M059J (cell line): ENCODE measurements at places on chromosomes 1 and 21. TPM values are rescaled to one million over a fixed set of nuclear protein-coding genes. Genes with fewer than 3 reads are reported as not detected.

DNA sequence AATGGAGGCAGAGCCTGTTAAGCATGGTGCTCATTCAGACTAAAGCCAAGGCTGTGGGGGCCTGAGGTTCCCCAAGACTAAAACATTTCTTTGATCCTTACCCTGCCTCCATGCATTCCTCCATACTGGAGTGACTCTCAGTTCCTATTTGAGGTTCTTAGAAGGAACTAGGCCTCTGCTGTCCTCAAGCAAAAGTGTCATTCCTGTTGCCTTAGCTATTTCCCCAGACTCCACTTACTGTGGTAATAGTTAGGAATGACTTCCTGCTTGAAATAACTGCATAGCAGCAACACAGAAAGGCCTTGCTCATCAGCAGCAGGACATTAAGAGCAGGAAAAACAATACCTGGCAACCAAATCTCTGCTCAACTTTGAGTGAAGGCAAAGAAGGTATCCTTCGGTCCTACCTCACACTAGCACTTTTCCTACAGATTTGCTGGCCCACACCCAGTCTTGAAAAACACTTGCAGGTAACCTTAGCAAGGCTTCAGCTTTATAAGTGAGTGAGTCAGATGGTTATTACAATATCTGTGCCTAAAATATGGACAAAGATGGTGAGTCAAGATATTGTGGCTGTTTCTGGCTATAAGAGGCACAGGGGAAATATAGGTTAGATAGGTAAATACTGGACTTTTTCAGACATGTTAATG is 14.8 kb downstream of the LRRC41 start:
- peak; percentile 49 for DNase-seq

Gene RNF186
- not detected in 2 replicates for total RNA-seq

GRCh38 chr1:56024155-56024554 is 555.2 kb downstream of the PLPP3 start:
- DNase-seq, result peak; percentile 12

DNA sequence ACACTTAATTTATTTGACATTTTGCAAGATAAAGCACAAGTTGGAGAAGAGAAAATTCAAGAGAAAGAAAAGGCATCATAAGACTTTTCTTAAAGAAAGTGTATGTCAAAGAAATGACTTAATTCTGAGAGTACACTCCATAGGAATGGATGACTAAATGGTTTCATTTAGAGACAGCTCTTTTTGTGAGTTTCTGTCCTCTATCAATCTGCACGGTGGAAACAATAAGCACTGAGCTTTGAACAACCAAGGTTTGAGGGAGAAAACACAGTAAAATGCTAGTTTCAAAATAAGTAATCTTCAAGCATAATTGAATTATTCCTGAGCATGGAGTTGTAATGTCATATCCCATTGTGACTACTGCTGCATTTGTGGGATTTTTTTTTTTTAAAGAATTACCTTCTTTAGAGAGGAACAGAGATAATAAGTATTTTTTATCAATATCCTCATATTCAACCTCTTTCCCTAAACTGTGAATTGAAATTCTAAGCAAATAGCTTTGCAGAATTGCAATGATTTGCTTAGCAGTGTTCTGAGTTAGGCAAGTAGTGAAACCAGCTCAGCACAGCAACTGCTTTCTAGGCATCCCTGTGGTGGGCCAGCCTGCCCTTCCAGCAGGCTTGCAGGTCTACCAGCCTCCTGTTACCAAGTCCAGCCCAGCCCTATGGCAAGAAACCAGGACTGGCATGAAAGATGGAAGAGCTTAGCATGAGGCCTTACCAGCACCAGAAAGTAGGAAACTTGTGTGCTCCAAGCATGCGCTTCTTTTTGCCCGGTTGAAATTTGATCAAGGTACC is 38.2 kb downstream of the KCNJ6 start:
- peak; percentile 22 for DNase-seq

DNA sequence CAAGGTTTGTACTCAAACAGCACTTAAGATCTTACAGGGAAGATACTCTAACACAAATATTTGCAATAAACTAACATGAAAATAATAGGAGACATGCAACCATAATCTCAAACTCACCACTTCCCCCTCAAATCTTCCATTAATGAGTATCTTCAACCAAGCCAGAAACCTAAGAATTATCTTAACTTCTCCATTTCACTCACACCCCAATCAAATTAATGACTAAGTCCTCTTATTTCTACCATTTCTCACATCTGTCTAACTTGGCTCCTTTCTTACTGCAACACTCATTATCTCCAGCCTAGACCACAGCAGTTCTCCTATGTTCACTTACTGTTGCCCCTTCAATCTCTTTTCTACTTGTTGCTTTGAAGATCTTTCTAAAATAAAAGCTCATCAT is 10.4 kb downstream of the RBBP5 start:
- DNase-seq, result no peak

- DNase-seq, result no peak
Observed at GRCh38 chr1:91325456-91325855, 79.2 kb downstream of the HFM1 start.

DNA sequence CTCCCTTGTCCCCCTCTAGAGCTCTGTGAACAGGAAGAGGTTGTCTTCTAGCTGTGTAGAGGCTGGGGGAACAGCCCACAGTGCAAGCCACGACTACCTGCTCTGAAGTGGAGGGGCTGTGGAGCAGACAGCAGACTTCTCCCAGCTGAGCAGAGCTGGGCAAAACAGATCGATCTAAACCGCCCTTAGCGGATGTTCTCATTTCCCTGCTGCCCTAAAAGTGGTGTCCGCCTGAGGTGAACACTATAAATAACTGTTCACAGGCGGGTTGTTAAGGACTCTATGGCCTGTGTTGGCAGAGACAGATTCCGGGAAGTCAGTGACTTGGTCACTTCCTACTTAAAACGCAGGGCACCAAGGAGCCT is 203.2 kb downstream of the RHOU start:
- no peak for DNase-seq

- DNase-seq, result no peak
Observed at GRCh38 chr1:160367934-160368923, 1.4 kb downstream of the NHLH1 start.

DNA sequence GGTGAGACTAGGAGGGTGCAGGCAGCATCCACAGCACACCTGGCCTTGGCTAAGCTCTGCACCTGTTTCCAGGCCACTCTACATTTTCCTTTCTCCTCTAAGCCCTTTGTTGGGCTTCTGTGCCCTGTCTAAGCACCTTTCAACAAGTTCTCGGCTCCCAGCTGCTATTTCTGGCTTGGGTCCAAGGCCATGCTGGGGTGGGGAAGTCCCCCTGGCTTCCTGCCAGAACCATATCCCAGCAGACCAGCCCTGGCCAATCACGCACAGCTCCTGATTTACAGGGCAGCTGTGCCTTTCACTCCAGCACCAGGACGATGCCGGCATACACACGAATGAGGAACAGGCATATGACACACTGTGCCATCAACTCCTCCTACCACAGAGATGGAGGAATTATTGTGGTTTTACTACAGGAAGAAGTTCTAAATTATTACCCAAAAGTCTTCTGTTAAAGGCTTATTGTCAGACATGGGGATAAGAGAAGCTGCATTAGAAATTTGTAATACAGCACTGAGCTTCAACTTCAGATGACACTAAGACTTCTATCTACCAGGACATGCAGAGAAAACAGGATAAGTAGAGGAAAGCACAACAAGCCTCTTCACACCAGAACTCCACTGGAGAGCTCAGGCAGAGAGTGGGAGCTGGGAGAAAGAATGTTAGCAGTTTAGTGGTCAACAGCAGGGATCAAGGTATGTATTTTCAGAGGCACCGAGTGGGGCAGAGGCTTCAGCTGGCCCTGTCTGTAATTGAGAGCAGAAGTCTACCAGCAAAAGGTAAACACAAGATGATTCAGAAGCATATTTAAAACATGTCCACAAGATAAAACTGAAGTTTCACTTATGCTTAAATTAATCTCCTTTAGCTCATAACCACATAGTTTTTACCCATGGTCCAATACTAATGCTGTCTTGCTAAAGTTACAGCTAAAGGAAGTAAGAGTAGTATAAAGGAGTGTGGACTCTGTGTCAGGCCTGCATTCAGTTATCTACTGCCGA is 37.4 kb downstream of the TRIT1 start:
- peak; percentile 40 for DNase-seq

Gene FOXO6
- 0.57 TPM in 1 of 2 replicates, not detected in the other for total RNA-seq

Gene OR2T29
- total RNA-seq, result not detected in 2 replicates

Gene RIMS3
- total RNA-seq, result 0.64 and 1.6 TPM in 2 replicates

Gene CD58
- total RNA-seq, result 73.2 and 87.1 TPM in 2 replicates

Gene CAPN9
- not detected in 2 replicates for total RNA-seq

DNA sequence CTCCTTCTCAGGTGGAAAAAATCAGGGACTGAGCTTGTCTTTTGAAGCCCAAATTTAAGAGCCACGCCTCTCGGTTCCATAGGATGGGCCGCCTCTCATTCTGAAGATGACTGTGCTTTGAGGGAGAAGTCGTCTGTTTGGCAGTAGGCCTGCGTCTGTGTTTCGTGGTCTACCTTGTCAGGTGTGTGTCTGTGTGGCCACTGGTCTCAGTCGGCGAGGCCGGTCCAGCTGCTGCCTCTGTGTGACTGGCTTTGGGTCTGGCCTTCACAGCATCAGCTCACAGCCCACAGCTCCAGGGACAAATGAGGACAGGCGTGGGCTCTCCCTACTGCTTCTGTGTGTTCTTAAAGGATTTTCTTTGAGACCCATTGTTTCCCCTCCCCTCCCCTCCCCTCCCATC is 50.3 kb downstream of the B3GALT5 start:
- DNase-seq, result no peak

DNA sequence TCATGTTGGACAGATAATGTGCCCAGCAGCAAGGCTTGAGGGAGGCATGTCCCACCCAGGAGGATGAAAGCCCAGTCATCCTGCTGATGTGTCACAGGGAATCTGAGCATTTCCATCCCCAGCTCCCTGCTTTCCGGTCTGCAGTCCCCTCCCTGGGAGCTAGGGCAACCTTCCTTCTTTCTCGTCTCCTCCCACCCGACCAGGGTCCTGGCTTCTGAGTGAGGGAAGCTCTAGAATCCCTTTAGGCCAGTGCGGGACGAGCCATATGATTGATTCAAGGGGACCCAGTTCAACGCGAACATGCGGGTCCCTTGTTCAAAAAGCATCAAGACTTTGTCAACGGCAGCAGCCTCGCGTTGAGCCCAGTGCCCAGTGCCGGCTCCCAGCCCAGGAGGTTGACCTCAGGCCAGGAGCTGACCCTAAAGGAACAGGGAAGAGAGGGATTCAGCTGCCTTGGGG is 96.7 kb upstream of the TMPRSS2 start:
- no peak for DNase-seq

Gene OR2T35
- not detected in 2 replicates for total RNA-seq

DNA sequence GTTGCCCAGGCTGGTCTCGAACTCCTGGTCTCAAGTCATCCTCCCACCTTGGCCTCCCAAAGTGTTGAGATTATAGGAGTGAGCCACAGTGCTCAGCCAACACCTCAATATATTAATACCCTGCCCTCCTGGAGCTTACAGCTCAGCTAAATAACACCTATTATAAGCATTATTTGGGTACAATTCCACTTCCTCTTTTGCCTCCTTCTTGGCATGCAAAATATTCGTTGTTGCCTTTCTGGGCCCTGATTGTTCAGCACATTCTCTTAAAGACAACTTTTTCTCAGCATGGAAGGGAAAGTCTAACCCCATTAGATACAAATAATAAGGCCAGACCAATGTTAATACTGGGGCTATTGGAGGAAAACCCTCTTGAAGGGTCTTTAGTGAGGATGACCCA is 2.8 kb downstream of the PAQR7 start:
- no peak for DNase-seq

GRCh38 chr1:160643138-160643537 is 3.7 kb downstream of the SLAMF1 start:
- DNase-seq, result no peak

Gene LRRN2
- total RNA-seq, result 0.02 TPM in 1 of 2 replicates, not detected in the other

Gene INAVA
- total RNA-seq, result 2.8 and 4.9 TPM in 2 replicates

Gene ADGRL4
- total RNA-seq, result not detected in 2 replicates

Gene C1QTNF12
- total RNA-seq, result not detected in 2 replicates

DNA sequence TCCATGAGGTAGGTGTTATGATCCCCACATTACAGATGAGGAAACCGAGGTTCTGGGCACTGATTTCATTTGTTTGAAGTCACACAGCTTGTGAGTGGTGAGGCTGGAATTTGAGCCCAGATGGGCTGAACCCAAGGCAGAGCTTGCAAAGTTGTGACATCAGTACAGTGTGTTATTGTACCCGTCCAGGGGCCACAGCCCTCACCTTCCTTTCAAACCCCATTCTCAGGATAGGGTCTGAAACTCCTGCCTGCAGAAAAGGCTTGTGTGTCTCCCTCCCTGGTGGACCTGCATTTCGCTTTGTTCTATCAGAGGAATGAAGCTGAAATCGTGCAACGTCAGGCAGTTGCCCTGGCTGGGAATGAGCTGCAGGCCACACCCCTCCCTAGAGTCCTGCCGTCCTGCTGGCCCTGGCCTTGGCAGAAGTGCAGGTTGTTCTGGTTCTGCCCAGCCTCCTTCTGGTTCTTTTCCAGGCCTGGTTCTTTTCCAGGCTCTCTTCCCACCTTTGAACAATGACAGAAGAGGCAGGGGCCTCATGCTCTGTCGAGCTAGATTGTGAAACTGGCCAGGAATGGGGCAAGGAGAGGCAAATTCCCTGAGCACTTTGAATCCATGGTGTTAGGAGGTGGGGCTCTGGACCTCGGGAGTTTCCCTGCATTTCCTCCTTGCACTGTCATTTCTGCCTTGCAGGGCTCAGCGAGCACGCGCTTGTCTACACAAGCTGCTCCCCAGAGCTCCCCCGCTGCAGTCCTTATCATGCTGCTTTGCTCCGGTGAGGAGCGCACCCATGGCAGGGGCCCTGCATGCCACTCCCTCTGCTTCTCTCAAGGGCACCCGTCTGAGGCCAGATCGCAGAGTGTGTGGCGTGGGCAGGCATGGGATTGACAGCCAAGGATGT is 8.2 kb upstream of the MYOM3 start:
- DNase-seq, result no peak

Gene CASP9
- 5.0 and 10.1 TPM in 2 replicates for total RNA-seq

DNA sequence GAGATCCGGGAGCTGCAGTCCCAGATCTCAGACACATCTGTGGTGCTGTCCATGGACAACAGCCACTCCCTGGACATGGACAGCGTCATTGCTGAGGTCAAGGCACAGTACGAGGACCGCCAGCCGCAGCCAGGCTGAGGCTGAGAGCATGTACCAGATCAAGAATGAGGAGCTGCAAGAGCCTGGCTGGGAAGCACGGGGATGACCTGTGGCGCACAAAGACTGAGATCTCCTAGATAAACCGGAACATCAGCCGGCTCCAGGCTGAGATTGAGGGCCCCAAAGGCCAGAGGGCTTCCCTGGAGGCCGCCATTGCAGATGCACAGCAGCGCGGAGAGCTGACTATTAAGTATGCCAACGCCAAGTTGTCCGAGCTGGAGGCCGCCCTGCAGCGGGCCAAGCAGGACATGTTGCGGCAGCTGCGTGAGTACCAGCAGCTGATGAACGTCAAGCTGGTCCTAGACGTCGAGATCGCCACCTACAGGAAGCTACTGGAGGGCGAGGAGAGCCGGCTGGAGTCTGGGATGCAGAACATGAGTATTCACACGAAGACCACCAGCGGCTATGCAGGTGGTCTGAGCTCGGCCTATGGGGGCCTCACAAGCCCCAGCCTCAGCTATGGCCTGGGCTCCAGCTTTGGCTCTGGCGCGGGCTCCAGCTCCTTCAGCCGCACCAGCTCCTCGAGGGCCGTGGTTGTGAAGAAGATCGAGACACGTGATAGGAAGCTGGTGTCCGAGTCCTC is 25.5 kb downstream of the ETV3L start:
- DNase-seq, result peak; percentile 51

- DNase-seq, result no peak
Observed at GRCh38 chr1:66947267-66947666, 22.5 kb downstream of the MIER1 start.
